ENCODE measurements at places on chromosomes 13 and 19. TPM values are rescaled to one million over a fixed set of nuclear protein-coding genes. Genes with fewer than 3 reads are reported as not detected.

- peaks cover 6% of the 10 kb centered on the region for H3K4me1 ChIP-seq
- H3K27ac ChIP-seq = no peak overlapping the region
- no peak overlapping the region for H3K4me3 ChIP-seq
- DNase-seq = no peak
- peaks cover 28% of the 10 kb centered on the region for H3K27me3 ChIP-seq
- H3K36me3 ChIP-seq = no peaks in the 10 kb centered on the region
These were observed 26.7 kb upstream of the FFAR2 start for GRCh38 chr19:35421362-35421761.

GRCh38 chr13:113660066-113660465, 2.1 kb upstream of the ATP4B start:
- DNase-seq = no peak
- H3K27ac ChIP-seq = no peak overlapping the region
- H3K4me3 ChIP-seq = no peak overlapping the region
- H3K4me1 ChIP-seq = no peaks in the 10 kb centered on the region
- H3K36me3 ChIP-seq = no peaks in the 10 kb centered on the region

DNA sequence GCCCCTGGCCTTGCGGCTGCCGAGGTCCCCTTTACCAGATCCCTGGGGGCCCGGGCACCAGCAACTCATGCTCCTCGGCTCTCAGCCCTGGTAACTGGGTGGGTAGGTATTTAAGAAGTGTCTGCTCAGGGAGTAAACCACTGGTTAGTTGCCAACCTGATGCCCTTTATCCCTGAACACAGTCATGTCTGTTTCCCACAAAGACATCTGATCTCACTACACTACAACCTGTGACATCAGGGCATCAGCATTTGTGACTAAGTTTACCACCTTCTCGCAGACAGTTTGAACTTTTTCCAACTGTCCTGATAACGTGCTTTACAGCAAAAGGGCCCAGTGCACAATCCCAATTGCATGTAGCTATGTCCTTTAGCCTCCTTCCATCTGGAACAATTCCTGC, 22.0 kb downstream of the GGACT start:
- no peak overlapping the region for H3K27ac ChIP-seq
- no peaks in the 10 kb centered on the region for H3K27me3 ChIP-seq
- H3K36me3 ChIP-seq = no peaks in the 10 kb centered on the region

- H3K27me3 ChIP-seq = no peaks in the 10 kb centered on the region
- peaks cover 3% of the 10 kb centered on the region for H3K36me3 ChIP-seq
- peak overlapping the region; percentile 87 for H3K4me3 ChIP-seq
- no peak for DNase-seq
These were observed 429 bp upstream of the ZNF225 start for GRCh38 chr19:44112802-44113137.

- no peak overlapping the region for H3K27ac ChIP-seq
- DNase-seq = no peak
- no peaks in the 10 kb centered on the region for H3K36me3 ChIP-seq
- no peaks in the 10 kb centered on the region for H3K27me3 ChIP-seq
- no peak overlapping the region for H3K4me3 ChIP-seq
- peaks cover 28% of the 10 kb centered on the region for H3K4me1 ChIP-seq
These were observed 45.1 kb upstream of the DOCK9 start for GRCh38 chr13:99022941-99023340.

GRCh38 chr13:28313579-28313978, 175.2 kb downstream of the PAN3 start:
- H3K4me1 ChIP-seq = no peaks in the 10 kb centered on the region
- peak; percentile 28 for DNase-seq
- H3K27me3 ChIP-seq = no peaks in the 10 kb centered on the region
- no peak overlapping the region for H3K4me3 ChIP-seq
- H3K27ac ChIP-seq = no peak overlapping the region

DNA sequence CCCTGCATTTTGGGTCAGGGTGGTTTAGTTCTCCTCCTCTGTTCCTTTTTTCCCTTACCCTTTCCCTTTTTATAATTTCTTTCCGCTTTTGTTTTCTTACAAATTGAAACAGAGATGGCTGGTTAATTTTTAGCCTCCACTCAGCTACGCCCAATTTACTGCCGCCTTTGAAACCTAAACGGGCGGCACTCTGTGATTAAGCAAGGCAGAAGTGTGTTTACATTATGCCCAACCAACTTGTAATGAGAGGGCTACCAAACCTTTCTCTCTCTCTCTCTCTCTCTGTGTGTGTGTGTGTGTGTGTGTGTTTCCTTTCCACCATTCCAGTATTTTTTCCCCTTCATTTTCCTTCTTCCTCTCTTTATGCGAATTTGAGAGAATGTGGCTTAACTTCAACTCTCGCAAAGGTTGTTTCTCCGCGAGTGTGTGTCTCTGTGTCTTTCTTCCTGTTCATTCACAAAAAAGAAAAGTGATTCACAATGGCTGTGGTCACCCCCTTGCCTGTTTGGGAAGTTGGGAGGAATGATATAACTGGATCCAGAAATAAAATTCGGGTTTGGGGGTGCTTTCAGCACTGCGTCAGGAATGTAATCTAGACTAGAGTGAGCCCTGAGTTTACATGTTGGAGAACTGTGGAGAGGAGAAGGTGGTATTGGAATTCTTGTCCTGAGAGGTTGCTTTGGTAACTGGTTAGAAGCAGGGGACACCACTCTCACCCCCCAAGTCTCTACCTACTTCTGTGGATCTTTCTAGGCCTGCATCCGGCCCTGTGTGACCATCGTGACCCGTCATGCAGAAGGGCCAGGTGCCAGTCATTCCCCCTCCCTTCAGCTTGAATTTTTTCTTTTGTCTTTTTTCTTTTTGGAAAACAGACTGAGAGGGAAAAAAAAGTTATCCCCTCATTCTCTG, 31.4 kb downstream of the NFIX start:
- H3K36me3 ChIP-seq = peaks cover 5% of the 10 kb centered on the region
- no peak for DNase-seq
- no peak overlapping the region for H3K4me3 ChIP-seq
- no peaks in the 10 kb centered on the region for H3K27me3 ChIP-seq
- peaks cover 12% of the 10 kb centered on the region for H3K4me1 ChIP-seq

- DNase-seq = no peak
- H3K27me3 ChIP-seq = no peaks in the 10 kb centered on the region
- H3K4me1 ChIP-seq = peaks cover 23% of the 10 kb centered on the region
- H3K4me3 ChIP-seq = no peak overlapping the region
These were observed 11.2 kb downstream of the IL17D start for GRCh38 chr13:20714563-20715329.

GRCh38 chr19:27773318-27774094, 1439.4 kb downstream of the UQCRFS1 start:
- DNase-seq = no peak
- H3K4me3 ChIP-seq = no peak overlapping the region
- no peaks in the 10 kb centered on the region for H3K36me3 ChIP-seq
- no peaks in the 10 kb centered on the region for H3K4me1 ChIP-seq
- H3K27me3 ChIP-seq = no peaks in the 10 kb centered on the region

GRCh38 chr13:112270951-112271350, 105.2 kb upstream of the SPACA7 start:
- peaks cover 11% of the 10 kb centered on the region for H3K27me3 ChIP-seq
- no peak for DNase-seq
- no peaks in the 10 kb centered on the region for H3K4me1 ChIP-seq
- H3K4me3 ChIP-seq = no peak overlapping the region

DNA sequence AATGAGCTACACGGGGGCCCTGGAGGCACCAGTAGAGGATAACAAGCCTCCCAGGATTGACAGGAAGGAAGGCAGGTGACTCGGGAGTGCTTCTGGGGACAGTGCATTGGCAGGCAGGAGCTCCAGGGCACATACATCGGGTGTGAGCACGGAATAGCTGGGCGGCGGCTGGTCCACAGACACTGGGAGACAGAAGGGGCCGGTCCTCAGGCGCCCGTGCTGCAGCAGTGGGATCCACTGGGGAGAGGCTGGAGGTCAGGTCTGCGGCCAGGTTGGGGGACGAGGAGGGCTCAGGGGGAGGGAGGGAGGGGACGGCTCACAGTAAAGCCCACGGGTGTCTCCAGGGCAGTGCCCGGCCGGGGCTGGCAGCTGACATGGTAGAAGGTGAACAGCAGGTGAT, 2.1 kb upstream of the ANGPTL8 start:
- no peak overlapping the region for H3K4me3 ChIP-seq
- H3K27ac ChIP-seq = no peak overlapping the region
- peaks cover 3% of the 10 kb centered on the region for H3K36me3 ChIP-seq
- DNase-seq = no peak
- H3K4me1 ChIP-seq = no peaks in the 10 kb centered on the region

- H3K36me3 ChIP-seq = no peaks in the 10 kb centered on the region
- no peak for DNase-seq
- H3K4me3 ChIP-seq = no peak overlapping the region
- H3K4me1 ChIP-seq = no peaks in the 10 kb centered on the region
- H3K27me3 ChIP-seq = no peaks in the 10 kb centered on the region
These were observed 15.6 kb upstream of the ZNF730 start for GRCh38 chr19:23101241-23101640.

DNA sequence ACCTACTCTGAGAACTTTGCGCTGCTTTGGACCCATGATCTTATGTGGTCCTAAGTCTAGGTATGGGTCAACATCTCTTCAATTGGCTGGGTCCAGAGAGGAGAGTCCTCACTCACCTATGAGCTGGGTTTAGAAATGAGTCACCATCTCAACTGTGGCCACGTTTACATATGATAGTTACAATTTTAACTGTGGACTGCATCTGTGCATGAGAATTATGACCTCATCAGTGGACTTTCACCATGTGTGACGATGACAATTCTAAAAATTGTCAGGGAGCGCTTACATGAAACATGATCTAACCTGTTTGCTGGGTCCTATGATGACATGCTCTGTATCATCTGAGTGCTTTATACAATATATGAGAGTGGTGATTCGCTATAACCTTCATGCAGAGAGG, 12.7 kb upstream of the ZNF724 start:
- no peaks in the 10 kb centered on the region for H3K36me3 ChIP-seq
- no peak overlapping the region for H3K27ac ChIP-seq
- no peaks in the 10 kb centered on the region for H3K27me3 ChIP-seq
- H3K4me1 ChIP-seq = no peaks in the 10 kb centered on the region
- no peak overlapping the region for H3K4me3 ChIP-seq

- H3K4me1 ChIP-seq = no peaks in the 10 kb centered on the region
- no peaks in the 10 kb centered on the region for H3K27me3 ChIP-seq
- no peak for DNase-seq
- H3K27ac ChIP-seq = no peak overlapping the region
- no peak overlapping the region for H3K4me3 ChIP-seq
These were observed 103.7 kb upstream of the EDNRB start for GRCh38 chr13:78022164-78022877.

DNA sequence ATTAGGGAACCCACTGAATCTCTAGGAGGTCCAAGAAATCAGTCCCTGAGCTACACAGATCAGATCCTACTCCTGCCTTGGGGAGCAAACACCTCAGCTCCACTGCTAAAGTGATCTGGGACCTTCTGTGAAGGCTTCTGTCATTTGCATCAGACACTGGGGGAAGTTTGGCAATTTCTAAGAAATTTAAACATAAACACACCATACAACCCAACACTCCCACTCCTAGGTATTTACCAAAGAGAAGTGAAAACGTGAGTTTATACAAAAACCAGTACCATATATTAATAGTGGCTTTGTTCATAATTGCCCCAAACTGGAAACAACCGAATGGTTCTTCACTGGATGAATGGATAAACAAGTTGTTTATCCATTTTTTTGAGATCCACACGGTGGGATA, 7.3 kb upstream of the TYROBP start:
- H3K4me1 ChIP-seq = peaks cover 20% of the 10 kb centered on the region
- H3K27me3 ChIP-seq = no peaks in the 10 kb centered on the region
- H3K27ac ChIP-seq = no peak overlapping the region
- no peak for DNase-seq
- no peaks in the 10 kb centered on the region for H3K36me3 ChIP-seq

- no peaks in the 10 kb centered on the region for H3K36me3 ChIP-seq
- no peak overlapping the region for H3K4me3 ChIP-seq
- H3K4me1 ChIP-seq = no peaks in the 10 kb centered on the region
- no peaks in the 10 kb centered on the region for H3K27me3 ChIP-seq
These were observed 1404.3 kb upstream of the MIR17HG start for GRCh38 chr13:89943139-89943538.

GRCh38 chr19:1064661-1065605, 2.0 kb upstream of the ARHGAP45 start:
- DNase-seq = peak; percentile 56
- peak overlapping the region; percentile 64 for H3K4me3 ChIP-seq
- no peaks in the 10 kb centered on the region for H3K27me3 ChIP-seq
- H3K4me1 ChIP-seq = peaks cover 71% of the 10 kb centered on the region
- 0 out of 2 replicates have a peak, but pooled peaks cover 3% of the 10 kb centered on the region for H3K36me3 ChIP-seq

TMEM255B gene
- total RNA-seq = 7.7 TPM

VN1R4 gene
- total RNA-seq = not detected

KLK14 gene
- 0.76 TPM for total RNA-seq

PRRG2 gene
- 6.2 TPM for total RNA-seq

SPACA4 gene
- not detected for total RNA-seq

ZNF529 gene
- total RNA-seq = 0.30 TPM

KCTD4 gene
- total RNA-seq = not detected
